ENCODE measurements at places on chromosomes 6 and 20.

DNA sequence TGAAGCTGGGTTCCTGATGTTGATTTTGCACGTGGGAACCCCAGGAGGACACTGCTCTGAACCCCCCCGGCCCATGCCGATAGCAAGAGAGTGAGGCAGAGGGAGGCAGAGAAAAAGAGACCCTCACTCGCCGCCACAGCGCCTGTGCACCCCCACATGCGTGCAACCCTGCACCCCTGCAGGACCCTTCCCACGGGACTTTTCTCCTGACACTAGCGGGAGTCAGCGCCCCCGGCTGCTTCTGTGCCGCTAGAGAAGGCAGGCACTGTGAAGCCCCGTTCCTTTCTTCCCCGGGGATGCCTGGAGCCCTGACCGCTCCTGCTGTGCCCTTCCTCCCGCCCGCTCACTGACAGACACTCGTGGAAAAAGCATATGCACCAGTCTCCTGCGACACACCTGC, 67.4 kb downstream of the GMPR start:
- DNase-seq: no peak

DNA sequence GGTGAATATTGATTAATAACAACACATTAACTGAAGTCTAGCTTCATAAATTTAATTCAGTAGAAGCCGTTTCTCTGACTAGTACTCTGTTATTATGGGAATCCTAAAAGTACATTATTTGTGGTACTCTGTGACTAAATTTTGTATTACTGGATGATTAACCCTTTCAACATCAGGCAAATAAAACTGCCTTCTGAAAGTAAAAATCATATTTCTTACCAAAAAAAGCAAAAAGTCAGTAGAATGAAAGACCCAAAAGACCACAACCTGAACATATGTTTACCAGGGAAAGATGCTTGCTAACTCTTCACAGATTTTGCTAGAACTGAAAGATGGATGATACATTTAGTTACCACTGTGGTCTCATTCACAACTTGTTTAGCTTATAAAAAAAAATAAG, 73.2 kb downstream of the AHI1 start:
- no peak for DNase-seq

DNA sequence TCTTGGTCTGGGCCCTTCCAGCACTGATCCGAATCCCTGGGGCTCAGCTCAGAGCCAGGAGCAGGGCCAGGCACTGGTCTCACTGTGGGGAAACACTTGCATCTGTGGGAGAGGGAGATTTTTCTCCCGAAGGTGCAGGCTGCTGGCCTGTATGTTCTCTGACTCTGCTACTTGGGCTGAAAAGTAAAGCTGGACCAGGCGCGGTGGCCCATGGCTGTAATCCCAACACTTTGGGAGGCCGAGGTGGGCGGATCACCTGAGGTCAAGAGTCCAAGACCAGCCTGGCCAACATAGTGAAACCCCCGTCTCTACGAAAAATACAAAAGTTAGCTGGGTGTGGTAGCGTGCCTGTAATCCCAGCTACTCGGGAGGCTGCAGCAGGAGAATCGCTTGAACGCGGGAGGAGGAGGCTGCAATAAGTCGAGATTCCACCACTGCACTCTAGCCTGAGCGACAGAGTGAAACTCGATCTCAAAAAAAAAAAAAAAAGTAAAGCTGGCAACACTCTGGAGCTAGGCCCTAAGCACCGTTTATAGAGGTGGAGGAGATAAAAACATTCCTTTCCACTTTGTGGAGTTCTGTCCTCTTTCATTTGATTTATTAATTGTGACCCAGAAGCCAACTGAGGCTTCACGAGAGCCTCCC, 41.7 kb downstream of the JPH2 start:
- DNase-seq: no peak

DNA sequence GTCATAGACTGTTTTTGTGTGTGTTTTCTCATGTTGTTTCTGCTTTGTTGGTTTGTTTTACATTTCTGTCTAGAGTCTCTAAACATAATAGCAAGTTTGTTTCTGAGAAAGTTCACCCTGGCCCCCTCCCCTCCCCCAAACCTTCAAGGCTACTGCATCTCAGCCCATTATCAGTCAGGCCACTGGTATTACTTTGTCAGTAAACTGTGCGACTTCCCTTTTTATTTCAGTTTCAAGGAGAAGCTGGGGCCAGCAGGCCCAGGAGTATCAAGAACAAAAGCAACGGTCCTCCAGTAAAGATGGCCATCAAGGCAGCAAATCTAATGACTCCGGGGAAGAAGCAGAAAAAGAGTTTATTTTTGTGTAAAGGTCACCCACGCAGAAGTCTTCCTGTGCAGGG, 32.8 kb upstream of the SCGN start:
- no peak for DNase-seq

GRCh38 chr20:60494476-60494875, 536.3 kb downstream of the CDH26 start:
- DNase-seq: no peak

- no peak for DNase-seq
Observed at GRCh38 chr6:163085426-163085825, 329.1 kb upstream of the QKI start.

- peak; percentile 35 for DNase-seq
Observed at GRCh38 chr6:32941214-32941768, 463 bp upstream of the HLA-DMB start.

DNA sequence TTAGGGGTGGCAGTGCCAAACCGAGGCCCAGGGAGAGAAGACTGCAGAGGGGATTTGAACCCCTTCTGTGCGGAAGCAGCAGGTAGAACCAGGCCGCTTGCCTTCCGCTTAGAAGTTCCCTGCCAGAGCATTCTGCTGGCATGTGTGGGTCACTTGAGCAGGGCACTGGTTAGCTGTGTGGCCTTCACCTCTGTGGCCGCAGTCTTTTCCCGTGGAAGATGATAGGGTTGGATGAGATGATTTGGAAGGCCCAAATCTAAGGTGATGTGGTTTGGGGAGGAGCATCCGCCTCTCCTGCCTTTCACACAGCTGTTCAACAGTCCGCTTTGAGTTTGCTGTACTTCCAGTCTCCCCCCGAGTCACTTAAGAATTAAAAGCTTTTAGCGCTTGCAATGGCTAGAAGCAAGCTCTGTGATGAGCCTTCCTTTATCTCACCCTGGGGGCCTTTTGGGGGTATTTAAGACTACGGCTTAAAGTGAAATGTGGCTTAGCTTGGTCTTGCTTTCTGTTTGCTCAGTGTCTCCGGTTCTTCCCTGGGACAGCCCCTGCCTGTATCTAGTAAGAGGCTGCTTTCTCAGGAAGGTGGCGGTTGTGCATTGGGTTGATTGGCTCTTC, 743 bp downstream of the CMTR1 start:
- peak; percentile 18 for DNase-seq

DNA sequence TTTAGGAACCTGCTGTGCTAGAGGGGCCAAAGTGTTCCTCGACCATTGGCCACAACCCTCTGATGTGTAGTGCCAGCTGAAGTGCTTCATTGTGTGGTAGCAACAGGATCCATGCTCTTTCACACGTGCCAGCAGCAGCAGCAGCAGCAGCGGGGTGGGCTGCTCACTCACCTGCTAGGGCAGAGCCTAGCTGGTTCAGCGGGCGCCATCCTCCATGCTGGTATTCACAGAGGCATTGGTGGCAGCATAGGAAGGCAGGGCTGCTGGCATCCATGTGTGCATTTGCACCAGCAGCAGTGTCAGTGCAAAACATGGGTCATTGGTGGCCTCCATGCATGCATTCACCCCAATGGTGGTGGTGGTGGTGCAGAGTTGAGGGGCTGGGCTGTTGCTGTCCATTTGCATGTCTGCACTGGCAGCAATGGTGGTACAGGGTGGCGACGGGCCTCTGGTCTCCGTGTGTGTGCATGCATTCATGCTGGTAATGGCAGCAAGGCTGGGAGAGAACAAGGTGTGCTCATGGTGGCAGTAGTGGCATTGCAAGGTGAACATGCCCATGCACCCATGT, 13.2 kb upstream of the TINAG start:
- DNase-seq: no peak

DNA sequence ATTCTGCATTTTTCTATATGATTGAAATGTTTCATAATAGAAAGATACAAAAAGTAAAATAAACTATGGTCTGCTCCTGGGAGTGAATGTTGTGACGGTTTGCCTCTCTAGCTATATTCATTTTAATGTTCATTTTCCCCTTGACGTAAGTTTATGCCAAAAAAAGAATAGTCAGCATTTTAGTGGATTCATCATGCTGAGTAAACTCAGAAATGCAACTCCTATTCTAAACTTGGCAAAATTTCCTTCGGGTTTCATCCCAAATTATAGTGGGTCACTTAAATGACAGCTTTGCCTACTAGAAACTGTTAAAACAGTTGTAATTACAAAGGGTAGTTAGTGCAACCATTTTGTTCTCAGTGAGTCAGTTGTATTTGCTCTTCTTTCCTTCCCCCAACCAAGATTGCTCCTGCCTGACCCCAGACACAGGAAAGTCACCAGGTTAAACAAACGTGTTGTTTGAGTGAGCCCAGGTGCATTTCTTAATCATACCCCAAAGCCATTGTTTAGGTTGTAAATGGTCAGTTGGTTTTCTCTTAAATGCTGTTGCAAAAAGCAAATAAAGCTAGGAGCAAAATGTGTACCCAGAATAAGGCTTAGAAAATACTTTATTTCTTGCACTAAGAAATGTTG, 482.3 kb upstream of the SOX4 start:
- DNase-seq: no peak

- DNase-seq: no peak
Observed at GRCh38 chr6:165543781-165544180, 119.3 kb downstream of the PDE10A start.
